ENCODE measurements at places on chromosomes 2 and 18.

GRCh38 chr18:46247942-46248341 lies 143.8 kb downstream of the HAUS1 start:
- DNase-seq: no peak

DNA sequence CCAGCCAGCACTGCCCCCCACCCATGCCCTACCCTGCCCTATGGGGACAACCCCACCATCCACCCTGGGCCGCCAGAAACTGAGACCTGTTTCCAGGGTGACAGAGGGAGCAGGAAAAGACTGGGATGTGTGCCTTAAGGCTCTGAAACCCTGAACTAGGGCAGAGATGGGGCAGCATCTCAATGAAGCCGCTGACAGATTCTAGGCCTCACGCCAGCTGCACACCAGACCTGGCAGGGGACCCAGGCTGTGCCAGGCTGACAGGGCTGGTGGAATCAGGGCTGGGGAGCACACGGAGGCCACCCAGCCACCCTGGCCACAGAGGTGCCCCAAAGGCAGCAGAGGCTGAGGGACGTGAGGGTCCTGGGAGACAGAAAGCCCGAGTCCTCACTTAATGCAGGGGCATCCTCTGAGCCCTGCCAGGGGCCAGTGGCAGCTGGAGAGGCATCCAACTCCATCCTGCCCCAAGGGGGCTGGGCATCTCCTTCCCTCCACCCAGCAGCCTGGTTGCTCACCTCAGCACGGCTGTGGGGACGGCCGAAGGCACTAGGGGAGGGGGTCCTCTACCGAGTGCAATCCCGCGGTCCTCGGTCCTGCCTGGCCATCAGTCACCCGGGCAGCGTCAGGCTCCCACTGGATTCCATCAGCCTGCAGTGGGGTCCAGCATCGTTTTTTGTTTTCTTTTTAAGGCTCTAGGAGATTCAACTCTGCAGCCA lies 169.2 kb downstream of the ZFP36L2 start:
- no peak for DNase-seq

GRCh38 chr2:207662203-207662602 lies 37.0 kb upstream of the METTL21A start:
- DNase-seq: peak; percentile 47

- no peak for DNase-seq
Observed at GRCh38 chr2:227132986-227133385, 31.0 kb downstream of the COL4A4 start.

DNA sequence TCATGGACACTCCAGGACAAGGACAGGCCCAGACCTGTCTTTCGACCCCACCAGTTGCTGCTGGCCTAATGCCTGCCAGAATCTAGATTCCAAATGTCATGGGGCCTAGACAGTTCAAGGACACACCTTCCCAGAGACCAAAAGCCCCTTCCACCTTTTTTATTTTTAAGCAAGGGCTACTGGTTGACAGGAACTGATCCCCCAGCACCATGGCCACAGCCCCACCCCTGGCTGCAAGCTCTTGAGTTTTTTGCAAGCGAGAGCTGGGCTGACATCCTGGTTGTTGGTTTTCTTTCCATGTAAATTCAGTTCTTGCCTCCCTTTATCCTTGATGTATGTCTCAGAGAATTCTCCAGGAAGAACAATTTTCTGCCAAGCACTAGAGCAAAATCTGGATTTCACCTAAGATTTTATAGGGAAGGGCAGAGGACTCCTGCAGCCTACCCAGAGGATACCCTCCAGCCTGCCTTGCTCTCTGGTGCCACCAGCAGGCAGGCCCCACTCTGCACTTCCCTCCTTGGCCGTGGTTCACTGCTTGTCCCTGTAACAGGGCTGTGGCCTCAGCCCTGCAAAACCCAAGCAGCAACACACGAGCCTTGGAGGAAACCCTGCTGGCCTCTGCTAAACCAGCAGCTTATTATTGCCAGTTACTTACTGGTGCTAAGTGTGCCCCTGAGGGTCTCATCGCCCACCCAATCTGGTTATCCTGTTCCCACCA lies 97.7 kb downstream of the TWIST2 start:
- no peak for DNase-seq

DNA sequence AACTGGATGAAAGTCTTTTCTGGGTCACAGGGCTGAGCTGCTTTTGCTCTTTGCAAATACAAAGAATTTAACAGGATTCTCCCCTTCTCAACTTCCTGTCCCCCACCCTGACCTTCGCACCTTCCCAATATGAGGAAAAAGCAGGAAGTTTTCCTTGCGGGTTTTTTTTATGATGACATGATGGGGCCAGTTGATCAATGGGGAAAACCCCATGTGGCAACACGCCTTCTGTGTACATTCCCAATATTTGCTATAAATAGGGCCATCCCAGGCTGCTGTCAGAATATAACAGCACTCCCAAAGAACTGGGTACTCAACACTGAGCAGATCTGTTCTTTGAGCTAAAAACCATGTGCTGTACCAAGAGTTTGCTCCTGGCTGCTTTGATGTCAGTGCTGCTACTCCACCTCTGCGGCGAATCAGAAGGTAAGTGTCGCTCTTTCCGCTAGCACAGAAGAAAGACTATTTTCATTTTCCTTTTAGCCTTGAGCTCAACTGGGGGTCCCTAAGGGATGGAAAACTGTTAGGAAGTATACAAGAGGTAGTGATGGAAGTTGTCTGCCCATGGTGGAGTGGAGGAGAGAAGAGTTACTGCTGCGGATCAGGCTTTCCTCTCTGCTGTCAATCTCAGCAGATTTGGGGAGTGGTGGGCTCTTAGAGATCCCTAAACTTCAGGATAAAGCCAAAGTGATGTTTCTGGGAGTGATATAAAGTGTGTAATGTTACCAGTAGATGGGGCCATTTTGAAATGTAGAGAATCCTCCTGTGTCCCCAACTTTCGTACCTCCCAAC lies at the start of gene CCL20:
TSS of gene CCL20 (plus strand) at position 281 of the 792 bp plus-strand sequence. CDS start at position 351, 70 bp downstream.
- no peak for DNase-seq

DNA sequence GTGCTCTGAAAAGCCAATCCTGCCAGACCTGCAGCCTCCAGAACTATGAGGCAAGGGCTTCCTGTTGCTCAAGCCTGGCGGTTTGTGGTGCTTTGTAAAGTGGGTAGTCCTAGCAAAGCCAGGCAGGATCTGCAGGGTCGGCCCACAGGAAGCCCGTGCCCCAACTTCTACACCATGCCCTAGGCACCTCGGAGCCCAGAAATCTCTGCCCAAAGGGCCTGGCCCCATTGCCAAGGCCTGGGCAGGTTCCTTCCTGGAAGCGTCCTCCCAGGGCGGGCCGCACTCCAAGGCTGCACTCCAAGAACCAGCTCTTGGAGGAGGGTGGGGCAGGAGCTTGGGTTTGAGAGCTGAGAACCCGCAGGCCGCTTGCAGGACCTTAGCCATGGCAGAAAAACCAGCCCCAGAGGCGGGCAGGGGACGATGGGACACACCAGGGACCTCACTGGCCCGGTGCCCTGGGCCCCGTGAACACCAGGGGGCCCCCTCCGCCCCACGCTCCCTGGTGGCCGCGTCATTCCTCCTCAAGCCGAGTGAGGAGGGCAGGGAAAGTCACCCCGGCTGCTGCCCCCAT lies 37.2 kb upstream of the ID2 start:
- no peak for DNase-seq

Data from GM13976 (cell line).